ENCODE measurements at places on chromosomes 13 and 19.

DNA sequence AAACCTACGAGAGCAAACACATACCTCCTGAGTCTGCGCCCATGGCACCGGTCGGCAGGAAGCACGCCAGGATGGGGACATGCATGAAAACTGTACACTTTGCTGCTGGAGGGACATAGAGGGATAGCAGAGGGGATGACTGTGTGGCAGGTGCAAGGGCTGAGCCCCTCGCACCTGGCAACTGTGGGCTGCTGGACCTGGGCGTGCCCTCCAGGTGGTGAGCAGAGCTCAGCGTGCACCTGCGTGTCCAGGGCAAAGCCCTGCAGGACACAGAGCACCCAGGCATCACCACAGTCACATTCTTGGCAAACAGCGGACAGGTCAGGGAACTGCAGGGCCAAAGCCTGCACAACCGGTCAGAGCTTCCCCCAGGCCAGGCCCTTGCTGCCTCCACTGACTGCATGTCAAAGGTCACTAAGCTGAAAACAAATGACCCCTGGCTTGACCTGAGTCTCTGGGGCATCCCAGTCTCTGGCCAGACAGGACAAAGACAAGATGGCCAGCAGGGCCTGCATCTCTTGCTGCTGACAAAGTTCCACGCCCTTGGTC, 9.0 kb upstream of the ISYNA1 start:
- no peak for DNase-seq

GRCh38 chr13:73532987-73533510, 474.2 kb downstream of the KLF5 start:
- no peak for DNase-seq

DNA sequence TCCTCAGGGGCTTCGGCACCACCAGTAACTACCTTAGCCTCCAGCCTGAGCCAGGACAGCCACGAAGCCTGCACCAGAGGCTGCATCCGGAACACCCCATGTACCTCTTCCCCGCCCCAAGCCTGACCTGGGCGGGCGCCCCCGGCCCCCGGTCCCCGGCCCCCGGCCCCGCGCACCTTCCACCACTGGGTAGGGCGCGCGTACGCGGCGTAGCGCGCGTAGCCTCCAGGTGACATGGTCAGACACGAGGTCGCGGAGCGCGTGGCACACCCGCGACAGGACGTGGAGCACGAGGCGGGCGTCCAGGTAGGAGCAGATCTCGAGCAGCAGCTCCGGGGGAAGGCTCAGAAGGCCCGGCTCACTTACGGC, 450 bp downstream of the FBXW9 start:
- DNase-seq, result no peak

GRCh38 chr13:97235549-97236231, 13.6 kb downstream of the MBNL2 start:
- peak; percentile 62 for DNase-seq

DNA sequence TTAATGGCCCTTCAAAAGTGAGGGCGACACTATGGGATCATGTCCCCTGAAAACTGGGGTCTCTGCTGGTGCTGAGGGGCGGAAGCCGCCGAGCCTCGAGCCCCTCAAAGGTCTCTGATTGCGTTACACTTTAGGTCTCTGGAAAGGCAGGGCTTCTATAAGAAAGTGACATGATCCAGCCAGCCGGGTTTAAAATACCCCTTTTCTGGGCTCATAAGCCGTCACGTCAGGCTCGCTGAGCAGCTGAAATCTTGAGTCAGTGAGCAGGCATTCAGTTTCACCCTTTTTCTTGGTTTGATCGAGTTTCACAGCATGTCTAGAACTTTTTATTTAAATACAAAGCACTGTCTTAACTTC, 600 bp upstream of the HMGB1 start:
- DNase-seq, result peak; percentile 6

GRCh38 chr13:48148454-48148853, 53.5 kb upstream of the MED4 start:
- DNase-seq, result no peak

DNA sequence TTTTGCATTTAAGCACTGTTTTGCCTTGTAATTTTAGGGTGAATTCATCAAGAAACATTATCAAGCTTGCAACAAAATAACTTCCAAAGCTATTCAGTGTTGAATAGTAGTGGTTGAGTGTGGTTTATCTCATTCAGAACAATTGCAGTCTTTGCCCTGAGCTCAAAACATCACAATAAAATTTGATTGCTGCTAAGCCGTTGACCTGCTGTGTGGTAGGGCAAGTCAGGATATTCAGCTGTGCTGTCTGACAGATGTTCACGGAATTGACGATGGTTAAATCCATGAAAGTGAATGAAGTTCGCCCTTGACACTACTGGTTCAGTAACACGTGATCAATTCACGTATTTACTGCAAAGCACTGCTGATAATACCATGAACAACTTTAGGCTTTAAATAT, 66.9 kb downstream of the GJA3 start:
- DNase-seq, result no peak

DNA sequence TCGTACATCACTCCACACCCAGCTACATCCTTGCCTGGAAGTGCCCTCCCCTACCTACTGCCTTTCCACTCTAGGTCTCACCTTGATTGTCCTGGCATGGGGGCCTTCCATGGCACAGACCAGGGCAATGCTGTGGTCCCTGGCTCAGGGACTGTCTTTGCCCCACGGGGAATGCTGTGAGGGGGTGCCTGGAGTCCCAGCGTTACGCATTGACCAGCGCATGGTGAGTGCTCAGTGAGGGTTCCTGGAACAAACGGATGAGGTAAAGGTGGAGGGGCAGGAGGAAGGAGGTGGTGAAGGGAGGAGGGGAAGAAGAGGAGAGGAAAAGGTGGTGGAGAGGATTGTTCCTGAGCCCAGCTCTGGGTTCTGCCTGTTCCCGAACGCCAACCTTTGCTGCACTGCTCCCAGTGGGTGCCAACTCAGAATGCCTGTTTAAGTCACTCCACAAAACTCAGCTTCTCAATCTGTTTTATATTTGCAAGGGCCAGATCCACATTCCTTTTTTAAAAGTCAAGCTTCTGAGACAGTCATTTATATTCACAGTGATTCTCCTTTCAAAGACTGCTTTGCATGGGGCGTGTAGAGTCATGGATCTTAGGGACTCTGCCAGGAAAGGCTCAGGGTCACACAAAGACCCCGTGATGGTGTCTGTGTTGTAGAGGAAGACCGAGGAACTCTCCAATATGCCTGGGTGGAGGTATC, 40.8 kb downstream of the CHST8 start:
- no peak for DNase-seq

DNA sequence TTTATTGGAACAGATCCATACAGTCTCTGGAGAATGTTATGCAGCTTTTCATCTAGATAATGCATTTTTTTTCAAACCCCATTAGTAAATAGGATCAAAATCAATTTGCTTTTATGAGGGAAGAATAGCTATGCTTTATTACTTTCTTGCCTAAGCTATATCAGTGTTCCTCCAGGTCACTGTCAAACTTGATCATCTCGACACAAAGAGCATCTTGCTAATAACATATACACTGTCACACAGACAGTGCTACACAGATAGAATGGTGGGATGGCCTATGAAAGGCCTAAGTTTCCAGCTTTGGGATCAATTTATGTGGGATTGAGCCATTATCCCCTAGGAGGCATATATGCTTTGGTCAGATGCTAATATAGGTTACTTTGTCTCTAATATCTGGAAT, 862.9 kb upstream of the SPRY2 start:
- DNase-seq, result no peak

GRCh38 chr19:41307954-41308449, 2.0 kb upstream of the CCDC97 start:
- no peak for DNase-seq

- DNase-seq, result no peak
Observed at GRCh38 chr13:67045357-67045756, 184.8 kb downstream of the PCDH9 start.

GRCh38 chr19:9848762-9849161, 13.6 kb downstream of the PIN1 start:
- no peak for DNase-seq

GRCh38 chr19:28039677-28040381, 1173.1 kb downstream of the UQCRFS1 start:
- DNase-seq, result no peak

DNA sequence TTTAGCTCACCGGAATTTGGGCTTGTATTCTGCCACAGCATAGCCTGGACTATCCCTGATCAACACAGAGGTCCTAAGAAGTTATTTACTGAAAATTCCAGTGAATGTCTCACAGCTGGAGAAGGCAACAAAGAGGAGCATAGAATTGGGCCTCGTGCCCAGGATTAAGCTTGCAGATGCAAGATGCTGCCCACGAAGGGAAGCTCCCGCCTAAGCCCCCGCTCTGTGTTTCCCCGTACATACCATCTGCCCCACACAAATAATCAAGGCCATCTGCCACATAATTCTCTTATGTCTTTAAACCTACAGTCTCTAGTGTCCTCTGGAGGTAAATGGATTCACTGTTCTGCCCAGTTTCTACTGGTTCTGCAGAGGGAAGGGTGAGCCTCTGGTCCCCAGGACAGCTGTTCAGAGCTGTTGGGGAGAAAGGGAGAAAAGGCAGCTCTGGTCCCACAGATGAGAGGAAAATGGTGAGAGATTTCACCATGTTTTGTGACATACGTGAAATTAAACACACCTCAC, 7.4 kb upstream of the TPP2 start:
- no peak for DNase-seq
